Panc1 (cell line): ENCODE measurements at places on chromosomes 1 and 21. TPM values are rescaled to one million over a fixed set of nuclear protein-coding genes. Genes with fewer than 3 reads are reported as not detected.

DNA sequence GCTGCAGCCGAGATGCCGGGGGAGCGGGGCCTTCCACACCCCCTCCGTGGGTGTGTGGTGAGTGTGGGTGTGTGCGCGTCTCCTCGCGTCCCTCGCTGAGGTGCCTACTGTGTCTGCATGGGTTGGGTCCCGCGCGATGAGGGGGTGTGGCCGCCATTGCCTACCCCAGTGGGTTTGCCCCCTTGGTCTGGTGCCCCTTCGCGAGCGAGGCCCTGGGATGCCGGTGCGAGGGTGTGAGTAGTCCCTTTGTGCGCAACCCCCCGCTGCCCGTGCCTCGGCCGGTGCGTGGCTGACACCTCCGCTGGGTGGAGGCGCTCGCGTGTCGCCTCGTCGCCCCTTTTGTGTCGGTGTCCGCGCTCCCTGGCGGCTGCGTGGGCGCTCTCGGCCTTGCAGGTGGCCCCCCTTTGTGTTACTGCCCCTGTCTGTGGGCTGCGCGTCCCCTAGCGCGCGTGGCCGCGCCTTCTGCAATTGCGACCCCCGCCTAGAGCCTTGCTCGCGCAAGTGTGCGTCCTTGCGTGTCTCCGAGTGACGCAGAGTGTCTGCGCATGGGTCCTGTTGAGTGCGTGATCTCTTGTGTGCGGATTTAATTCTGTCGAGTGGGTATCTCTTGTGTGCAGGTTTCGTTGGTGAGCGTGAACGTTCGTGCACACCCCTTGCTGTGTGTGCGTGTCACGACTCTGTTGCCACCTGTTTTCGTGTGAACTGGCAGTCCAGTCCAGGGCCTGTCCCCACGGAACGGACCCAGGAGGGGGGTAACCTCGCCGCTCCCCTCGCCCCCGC, 553 bp downstream of the TTC3 start:
- DNase-seq = no peak

DNA sequence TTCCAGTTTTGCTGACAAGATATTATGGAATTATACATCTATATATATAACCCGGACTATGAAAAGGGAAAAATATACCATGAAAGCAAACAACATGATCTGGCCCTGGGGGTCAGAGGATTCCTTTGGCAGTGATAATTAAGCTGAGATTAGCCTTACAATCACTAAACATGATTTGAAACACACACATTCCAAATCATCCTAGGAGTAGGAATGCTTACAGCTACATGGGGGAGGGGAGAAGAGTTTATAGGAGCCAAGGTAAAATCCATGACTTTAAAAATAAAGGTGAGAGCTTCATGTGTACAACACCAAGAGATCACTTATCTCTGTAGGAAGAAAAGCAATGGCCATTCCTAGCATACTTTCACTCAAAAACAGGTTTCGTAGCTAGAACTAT, 57.6 kb downstream of the AKT3 start:
- DNase-seq = no peak

DNA sequence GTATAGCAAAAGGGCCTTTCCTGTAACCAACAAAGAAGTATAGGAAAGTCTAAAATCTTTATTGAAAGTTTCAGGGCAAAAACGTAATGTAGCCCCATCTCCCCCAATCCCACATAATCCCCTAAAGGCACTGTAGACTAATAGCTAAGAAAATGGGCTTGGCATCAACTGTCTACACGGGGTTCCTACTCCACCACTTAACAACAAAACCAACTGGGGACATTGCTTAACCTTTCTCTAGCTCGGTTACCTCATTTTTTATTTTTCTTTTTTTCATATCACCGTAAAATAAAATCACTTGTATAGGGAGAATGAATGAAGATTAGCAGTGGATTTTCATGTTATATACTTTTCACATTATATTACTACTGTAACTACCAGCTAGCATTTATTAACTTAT, 12.3 kb downstream of the MACF1 start:
- DNase-seq = no peak

DNA sequence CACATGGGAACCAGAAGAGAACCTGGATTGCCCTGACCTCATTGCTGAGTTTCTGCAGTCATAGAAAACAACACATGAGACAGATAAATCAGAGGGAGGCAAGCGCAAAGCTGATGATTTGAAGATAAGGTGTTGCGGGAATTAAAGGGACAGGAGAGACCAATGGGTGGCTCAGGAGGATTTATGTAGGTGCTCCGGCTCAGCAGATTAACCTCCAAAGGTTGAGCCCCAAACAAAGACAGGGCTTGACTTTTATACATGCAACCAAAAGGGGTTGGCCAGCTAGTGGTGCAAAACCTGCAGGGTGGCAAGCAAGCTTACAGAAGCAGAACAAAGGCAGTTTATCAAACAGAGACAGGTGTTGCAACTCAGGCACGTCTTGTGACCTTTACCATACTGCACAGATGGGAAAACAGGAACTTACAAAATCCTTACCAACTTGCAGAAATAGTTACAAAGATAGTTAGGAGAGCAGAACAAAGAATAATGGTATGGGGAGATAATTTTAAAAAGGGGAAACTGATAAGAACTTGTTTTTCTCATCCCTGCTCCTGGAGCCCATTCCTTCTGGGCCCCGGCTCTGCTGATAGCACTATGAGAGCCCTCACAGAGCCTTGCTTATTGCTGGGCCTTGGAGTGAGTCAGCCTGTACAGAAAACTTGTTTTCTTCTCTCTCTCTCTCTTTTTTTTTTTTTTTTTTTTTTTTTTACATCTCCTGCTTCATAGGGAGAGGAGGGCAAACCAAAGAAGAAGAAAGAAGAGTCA, 93.6 kb downstream of the SNRPE start:
- DNase-seq = no peak

- DNase-seq = no peak
These were observed 660 bp upstream of the RD3 start for GRCh38 chr1:211492511-211493132.

DNA sequence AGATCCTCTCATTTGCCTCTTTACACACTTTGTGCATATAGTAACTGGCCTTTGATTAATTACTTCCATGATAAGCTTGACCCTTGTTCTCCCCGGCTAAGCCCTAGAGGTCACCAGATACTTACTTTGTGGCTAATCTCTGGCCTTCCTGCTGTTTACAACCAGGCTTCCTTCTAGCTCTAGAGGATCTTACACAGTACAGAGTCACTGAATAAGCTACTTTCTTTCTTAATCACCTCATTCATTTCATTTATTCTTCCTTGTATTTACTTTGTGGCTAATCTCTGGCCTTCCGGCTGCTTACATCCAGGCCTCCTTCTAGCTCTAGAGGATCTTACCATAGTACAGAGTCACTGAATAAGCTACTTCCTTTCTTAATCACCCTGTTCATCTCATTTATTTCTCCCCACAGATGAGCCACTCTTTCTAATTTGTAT, 144.3 kb upstream of the C1orf21 start:
- DNase-seq = no peak

- no peak for DNase-seq
These were observed 1087.5 kb downstream of the KCNT2 start for GRCh38 chr1:195520757-195521156.

DNA sequence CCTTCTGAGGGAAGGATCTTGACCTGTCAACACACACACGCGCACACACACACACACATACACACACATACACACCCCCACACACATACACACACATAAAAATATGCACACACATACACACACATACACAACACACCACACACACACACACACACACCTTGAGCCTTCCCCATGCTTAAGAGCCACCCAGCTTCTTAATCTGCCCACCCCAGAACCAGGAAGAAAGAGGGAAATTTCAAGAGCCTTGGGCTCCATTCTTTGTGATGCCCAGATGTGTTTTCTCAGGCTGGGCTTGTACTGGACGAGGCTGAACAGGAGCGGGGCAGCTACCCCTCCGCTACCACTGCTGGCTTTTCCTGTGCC, 643.5 kb downstream of the KIF26B start:
- no peak for DNase-seq

DNA sequence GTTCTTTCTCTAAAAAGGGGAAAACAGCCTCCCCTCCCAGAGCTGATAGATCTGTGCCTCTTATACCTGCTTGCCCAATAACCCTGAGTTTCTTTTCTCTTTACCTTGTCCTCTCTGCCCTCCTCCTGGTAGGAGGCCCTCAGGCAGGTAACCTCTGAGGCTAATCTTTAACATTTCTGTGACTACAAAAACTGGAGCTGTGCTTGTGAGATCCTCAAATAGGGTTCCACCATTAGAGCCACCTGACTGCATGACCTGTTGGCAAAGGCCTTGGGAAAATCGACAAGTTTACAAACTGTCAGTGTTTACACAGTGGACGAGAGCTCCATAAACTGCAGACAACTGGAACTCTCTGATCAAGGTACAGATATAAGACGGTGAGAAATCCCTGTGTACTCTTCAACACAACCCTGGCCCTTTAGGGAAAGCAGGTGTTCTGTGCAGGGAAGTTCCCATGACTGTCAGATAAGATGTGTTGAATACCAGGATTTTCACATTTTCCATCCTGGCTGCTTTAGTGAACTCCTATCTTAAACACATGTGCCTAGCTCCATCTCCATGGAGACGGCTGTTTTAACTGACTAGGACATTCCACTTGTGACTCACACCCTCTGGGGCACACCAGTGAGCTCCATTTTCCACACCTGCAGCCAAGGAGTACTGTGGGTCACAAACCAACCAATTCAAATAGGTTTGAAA, 38.3 kb downstream of the ECE1 start:
- no peak for DNase-seq

DNA sequence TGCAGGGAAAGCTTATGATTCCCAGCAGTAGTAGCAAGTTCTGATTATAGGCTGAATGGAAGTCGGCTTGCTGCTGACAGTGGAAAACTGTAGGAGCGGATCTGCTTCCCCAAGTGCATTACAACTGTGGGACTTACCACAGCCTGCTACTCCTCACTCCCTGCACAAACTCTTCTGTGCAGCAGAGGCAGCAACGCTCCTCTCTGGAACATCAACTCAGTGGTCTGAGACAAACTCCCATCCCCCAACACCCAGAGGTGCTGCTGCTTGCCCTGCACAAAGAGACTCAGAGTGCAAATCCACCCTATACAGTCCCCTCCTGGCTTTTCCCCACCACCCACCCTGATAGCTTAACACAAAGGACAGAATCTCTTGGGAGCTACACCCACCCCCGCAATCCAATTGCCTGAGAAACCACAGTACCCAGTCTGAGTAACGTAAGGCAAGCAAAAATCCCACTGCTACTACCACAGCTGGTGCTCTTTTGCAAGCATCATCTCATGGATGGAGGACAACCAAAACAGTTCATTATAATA, 1455.2 kb downstream of the AMY1C start:
- no peak for DNase-seq

DNA sequence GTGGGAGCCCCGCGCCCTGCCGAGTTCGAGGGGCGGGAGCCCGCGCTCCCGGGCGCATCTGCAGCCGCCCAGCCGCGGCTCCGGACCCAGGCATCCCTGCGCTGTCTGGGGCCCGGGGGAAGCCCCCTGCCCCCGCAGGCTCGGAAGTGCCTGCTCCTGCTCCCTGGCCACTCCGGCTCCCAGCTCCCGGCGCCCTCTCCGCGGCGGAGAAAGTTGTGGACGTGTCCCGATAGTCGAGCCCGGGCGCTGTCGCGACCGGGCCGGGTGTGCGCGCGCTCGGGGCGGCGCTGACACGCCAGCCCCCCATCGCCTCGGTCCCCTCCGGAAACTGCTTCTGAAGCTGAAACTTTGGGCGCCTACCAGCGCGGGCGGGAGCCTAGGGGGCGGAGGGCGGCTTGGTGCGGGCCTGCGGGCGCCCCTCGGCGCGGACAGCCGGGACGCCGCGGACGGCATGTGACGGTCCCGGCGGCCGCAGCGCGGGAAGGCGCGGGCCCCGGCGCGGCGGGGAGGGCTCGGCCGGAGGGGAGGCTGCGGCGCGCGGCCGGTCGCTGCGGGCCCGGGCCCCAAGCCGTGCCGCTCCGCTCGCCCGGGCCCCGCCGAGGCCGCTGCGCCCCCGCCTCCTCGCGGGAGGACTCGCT, 515 bp downstream of the MAN1C1 start:
- no peak for DNase-seq

DNA sequence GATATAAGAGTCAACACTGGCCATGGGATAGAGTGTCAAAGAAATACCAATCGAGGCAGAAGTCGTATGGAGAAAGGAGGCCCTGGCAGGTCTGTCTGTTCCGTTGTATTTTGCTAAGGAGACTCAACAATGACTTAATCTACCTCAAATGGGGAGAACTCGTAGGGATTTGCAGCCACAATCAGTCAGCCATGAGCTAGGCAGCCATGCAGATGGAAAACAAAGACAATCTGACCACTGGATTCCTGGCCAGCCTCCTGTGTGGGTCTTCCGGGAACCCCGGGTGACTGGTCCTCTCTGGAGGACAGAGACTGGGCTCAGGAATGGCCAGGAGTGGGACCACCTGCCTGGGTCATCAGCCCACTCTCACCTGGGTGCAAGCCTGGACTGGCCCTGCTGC, 167.8 kb downstream of the ETS2 start:
- no peak for DNase-seq

DNA sequence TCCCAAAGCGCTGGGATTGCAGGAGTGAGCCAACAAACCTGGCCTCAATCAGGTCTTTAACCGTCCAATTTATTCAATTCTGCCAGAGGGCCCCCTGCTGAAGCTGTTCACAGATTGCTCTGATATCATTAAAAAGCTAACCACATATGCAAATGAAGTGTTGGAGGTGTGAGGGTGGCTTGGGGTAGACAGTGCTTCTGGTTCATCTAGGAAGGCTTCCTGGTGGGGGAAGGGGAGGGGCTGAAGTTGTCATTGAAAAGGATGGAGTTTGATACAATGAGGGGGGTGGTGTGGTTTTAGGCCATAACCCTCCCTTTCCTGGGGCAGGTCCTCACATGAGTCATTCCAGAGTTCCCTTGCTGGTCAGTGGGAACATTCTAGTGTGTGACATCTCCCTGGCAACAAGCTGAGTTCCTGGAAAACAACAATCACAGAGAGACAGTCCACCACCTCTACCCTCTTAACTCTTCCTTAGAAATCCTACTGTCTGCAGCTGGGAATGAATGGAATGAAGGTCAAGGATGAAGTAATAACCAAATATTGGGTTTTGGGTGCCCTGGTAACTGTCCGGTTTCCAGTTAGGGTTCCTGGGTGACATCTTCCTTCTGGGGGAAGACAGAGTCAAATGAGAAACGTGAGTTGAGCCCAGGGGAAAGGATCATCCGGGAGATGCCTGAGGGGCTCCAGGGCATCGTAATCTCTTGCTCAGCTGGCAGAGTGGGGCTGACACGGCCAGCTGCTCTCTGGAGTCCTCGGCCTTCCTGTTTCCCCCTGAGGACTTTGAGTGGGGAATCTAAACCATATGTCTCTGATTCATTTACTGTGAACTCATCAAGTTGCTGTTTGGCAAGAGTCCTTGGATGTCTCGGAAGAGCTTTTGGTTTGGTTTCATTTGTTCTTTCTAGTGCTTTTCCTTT, 32.2 kb downstream of the BATF3 start:
- no peak for DNase-seq

Gene MORC3
- 16.8 TPM for total RNA-seq

Gene HCN3
- total RNA-seq = 7.8 TPM

Gene ZNF593OS
- not detected for total RNA-seq

Gene CDKN2C
- total RNA-seq = 50.4 TPM

Gene PRKAA2
- total RNA-seq = 11.1 TPM

Gene GBP7
- not detected for total RNA-seq

Gene DTL
- total RNA-seq = 26.7 TPM

Gene DCST2
- total RNA-seq = 0.13 TPM
